Dermis blood vessel endothelial cell (primary cell): ENCODE measurements at places on chromosomes 1 and 21. TPM values are rescaled to one million over a fixed set of nuclear protein-coding genes. Genes with fewer than 3 reads are reported as not detected.

GRCh38 chr1:209803568-209803967, 2.4 kb downstream of the IRF6 start:
- DNase-seq: no peak

DNA sequence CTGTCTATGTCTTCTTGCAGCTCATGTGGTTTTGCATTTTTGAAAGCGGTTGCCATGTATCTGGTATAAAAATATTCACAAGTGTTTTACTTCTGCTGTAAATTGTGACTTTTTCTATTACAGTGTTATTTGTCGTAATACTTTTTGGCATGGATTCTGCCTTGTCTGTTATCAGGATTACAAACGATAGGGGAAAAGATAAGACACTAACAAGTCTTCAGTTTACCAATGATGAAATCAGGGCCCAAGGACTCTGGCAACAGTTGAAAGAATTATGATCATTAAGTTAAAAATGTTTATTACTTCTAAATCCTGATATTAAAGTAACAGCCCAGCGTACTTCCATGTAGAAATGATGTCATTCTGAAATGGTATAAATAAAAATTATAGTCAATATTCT, 298.8 kb downstream of the KIF26B start:
- no peak for DNase-seq

DNA sequence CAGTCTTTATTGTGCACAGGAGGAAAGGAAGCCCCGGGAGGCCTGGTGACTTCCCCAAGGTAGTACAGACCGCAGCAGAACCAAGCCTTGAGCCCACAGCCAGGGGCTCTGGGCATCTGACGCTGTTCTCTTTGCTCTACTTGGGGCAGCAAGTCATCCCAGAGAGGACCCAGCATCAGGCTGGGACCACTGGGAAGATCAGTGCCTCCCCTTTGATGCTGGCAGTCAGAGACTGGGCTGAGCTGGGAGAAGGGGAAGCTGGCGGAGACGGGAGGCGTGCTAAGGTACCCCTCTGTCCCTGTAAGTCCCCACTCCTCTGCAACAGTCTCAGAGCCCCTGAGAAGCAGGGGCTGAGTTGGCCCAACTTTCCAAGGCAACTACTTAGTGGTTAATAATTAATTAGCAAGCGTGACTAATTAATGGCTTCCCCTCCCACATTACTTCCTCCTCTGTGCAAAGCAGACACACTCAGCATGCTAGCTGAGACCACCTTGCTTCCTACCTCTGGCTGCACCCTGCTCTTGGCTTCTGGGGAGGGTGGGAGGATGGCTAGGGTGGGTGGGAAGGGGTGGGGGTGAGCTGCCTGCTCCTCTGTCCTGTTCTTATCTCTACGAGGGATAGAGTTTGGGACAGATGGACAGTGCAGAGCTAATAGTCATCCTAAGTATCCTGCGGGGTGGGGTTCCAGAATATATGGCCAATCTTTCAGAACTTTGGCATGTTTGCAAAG, 1.3 kb downstream of the INAVA start:
- DNase-seq: no peak

The ZDHHC18 gene
- 6.8 and 9.2 TPM in 2 replicates for total RNA-seq

The PDZK1IP1 gene
- total RNA-seq: 0.42 and 1.0 TPM in 2 replicates

The RAD54L gene
- total RNA-seq: 2.0 and 11.2 TPM in 2 replicates
